Left colon (tissue), 2 donors: ENCODE measurements at places on chromosomes 6 and 20. TPM values are rescaled to one million over a fixed set of nuclear protein-coding genes. Genes with fewer than 3 reads are reported as not detected.

DNA sequence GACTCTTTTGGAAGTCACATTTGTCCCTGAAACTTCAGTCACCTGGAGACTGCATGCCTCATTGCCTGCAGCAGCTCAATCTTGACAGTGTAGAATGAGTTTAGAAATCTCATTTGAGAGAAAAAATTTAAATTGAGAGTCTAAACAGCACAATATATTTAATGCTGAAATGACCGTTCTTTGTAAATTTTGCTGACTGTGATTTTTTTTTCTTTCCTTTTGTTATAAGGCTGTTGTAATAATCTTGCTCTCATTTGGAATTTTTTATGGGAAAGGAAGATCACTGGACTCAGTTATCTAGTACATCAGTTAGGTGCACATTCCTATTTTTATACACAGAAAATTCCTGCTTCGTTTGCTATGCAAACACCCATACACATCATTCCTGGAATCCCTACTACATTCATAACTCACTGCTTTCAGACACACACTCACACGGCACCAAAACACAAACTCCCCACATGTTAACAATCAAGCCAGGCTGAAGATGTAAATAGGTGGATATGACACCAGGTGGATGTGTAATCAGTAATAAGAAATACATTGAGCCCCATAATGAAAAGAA lies 43.8 kb downstream of the PTCHD4 start:
- DNase-seq, result no peak

GRCh38 chr20:43955062-43955749 lies 40.6 kb downstream of the TOX2 start:
- DNase-seq, result no peak

DNA sequence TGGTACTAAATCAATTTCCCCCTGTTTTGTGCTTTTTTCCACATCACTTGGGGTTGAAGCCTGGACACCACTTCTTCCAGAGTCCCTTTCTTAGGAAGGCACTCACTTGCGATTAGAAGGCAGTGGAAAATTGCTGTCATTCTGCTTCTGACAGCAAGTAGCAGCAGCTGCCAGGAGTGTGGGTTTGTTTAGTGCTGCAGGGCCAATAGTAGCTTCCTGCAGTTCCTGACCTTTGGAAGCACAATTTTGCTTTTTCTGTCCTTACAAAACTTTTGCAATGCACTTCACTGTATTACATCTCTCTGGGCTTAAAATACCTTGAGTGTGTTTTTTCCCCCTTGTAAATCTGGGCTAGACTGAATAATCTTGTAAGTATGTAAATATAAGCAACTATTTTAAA lies 12.5 kb upstream of the HLA-DRA start:
- DNase-seq, result no peak

DNA sequence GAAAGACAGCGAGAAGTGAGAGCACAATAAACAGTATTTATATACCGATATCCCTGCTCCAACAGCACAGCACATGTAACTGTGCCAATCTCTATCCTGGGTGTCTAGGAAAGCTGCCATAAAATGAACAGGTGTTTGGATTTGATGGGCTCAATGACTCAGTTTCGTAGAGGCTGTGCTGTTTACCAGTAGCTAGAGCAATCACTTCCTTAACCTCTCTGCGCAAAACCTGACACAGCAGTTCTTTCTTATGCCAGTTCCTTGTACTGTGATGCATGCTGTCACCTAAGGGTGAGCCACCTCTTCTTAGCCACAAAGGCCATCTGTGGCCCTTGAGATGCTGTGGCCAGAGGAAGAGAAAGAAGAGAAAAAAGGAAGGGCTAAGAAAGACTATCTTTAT lies 59.3 kb downstream of the SHPRH start:
- no peak for DNase-seq

DNA sequence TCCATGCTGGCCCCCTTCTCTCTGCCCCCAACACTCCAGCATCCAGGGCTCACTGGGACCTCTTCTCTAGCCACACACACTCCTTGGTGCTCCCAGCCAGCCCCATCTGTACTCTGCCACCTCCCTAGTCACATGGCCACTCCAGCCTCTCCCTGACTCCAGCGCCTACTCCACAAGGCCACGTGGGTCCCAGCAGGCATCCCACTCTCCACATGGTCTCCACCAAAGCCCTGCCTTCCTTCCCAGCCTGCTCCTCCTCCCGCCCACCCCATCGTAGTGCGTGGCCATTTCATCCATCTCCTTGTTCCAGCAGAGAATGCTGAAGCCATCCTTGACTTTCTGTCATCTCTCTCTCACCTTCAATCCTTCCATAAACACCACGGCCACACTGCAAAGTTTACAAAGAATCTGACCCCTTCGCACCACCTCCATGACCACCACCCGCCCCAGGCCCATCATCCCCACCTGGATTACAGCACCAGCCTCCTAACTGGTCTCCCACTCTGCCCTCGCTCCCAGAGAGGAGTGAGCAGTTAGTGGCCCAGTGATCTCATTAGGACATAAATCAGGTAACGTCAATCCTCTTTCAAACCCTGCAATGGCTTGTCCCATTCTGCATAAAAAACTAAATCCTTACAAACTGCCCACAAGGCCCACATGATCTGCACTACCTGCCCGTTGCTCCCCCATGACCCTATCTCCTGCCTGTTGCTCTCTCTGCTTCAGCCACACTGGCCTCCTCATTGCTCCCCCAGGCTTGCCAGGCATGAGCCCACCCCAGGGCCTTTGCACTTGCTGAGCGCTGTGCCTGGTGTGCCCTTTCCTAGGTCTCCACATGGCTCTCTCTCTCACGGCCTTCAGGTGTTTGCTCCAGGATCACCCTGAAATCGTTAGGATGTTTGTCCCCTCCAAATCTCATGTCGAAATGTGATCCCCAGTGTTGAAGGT lies 96.2 kb downstream of the GRM4 start:
- DNase-seq, result no peak

DNA sequence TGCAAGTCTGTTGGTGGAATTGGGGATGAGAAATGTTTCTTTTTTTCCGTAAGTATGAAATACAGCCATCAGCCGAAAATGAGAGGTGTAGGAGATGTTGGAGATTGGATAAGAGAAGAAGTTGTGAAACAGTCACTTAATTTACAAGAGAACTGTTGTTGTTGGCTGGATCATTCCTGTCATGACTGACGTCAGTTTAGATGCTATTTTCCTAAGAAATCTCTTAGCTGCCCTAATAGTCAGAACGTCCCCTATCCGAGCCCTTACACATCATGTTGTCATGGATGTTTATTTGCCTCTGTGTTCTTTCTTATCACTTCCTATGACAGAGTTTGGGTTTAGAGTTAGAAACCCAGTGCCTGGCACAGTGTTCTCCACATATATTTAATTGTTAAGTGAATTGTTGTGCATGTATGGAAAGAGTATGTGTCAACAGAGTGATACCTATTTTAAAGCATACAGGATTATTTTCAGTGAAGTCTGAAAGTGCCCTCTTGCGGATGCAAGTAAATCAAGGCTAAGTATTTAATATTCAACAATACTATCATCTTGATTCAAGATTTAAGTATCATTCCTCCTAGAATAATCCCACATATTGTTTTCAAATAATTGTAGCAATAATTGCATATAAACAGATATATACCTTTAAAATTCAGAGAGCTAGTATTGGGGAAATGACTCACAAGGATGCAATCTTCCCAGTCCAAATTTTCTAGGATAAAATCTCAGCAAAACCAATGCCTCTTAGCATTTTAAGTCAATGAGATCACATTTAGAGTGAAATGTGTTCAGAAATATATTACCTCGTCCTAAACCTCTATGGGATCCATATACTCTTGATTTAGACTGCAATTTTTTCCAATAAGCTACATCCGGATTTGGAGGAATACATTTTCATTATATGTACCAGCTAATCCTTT lies 309.9 kb upstream of the NOX3 start:
- DNase-seq, result no peak

DNA sequence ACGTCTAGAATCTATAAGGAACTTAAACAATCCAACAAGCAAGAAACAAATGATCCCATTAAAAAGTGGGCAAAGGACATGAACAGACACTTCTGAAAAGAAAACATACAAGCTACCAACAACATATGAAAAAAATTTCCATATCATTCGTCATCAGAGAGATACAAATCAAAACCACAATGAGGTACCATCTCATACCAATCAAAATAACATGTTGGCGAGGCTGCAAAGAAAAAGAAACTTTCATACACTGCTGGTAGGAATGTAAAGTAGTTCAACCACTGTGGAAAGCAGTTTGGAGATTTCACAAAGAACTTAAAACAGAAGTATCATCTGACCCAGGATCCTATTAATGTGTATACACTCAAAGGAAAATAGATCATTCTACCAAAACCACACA lies 243.9 kb upstream of the RUNX2 start:
- no peak for DNase-seq

DNA sequence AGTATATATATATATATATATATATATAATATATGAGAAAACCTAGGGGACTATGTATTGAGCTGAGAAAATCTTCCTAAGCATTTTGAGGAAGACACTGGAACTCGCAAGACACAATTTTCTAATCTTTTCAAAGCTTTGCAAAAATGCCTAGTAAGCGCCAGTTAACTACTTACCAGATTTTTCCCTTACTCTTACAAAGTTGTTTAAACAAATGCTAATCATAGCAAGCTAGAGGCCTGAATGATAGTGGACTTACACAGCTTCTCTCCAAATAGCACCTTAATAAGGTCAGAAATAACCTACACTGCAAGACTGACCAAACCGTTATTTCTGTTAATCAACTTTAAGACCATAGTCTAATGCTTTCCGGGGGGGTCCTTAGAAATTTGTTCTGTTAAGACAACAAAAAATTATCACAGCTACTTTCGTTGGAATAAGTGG lies 56.1 kb upstream of the HFE start:
- DNase-seq, result no peak

SMIM26 gene
- 63.0 TPM for total RNA-seq

RTF2 gene
- total RNA-seq, result 71.5 TPM

CCN5 gene
- 2.8 TPM for total RNA-seq

NKX2-2 gene
- total RNA-seq, result 1.4 TPM

PRKN gene
- 5.5 TPM for total RNA-seq

FAM209B gene
- total RNA-seq, result not detected
